CD8-positive, alpha-beta memory T cell (primary cell): ENCODE measurements at places on chromosomes 3 and 15.

- DNase-seq = no peak
Observed at GRCh38 chr3:46829699-46830208, 33.5 kb downstream of the MYL3 start.

- no peak for DNase-seq
Observed at GRCh38 chr3:66986406-66986805, 11.7 kb upstream of the KBTBD8 start.

DNA sequence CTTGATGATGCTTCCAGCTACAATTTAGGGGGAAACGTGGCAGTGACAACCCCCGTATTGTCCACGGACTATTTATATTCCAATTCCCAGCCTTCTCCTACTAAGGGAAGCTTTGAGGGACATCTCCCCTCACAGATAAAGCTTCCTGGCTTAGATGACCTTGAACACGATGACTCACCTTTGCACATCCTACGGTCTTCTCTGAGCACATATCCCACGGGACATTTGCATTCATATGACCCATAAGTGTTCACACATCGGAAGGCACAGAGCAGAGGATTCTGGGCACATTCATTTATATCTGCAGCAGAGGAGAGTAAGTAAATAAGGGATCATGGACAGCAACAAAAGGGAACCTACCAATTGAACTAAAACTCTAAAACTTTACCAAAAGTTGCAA is 101.5 kb downstream of the DUT start:
- no peak for DNase-seq

- no peak for DNase-seq
Observed at GRCh38 chr3:52495777-52496602, 852 bp downstream of the STAB1 start.

DNA sequence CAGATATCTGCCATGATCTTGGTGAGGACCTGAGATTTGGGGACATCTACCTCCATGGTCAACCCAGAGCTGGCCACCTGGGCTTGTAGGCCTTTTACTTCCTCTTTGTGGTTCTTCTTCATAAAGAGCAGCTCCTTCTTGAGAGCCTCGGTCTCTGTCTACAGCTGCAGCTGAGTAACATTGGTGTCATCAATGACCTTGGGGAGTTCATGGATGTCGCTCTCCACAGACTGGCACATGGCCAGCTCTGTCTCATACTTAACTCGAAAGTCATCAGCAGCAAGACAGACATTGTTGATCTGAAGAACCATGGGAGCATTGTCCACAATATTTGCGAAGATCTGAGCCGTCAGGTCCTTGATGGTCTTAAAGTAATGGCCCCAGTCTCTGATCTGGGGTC is 15.7 kb upstream of the RASA2 start:
- no peak for DNase-seq

DNA sequence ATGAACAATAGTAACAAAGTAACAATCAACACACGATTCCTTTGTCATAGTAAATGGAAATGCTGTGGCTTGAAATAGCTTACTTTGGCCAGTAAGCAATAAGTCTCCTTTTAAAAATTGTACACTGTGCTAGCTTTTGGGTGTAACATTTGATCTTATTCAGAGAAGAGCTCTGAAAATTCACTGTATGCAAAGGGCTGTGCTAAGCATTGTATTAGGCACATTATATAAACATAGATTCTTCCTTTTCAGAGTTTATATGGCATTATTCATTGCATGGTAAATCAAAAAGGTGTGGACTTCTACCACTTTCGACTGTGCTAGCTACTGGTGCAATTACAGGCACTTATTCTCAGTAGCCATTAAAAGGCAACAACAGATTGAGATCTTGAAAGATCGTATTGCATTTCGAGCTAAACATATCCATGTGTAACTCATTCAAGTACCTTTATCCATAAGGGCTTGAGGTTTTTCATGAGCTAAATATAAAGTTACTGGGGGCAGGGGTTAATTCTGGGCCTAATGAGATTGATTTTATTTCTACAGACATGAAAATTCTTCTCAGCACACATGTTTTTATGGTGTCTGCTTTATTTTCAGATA is 246.8 kb downstream of the NR1D2 start:
- no peak for DNase-seq

- no peak for DNase-seq
Observed at GRCh38 chr15:68597581-68597980, 18.8 kb downstream of the CORO2B start.

GRCh38 chr3:8848696-8849131 is 79.3 kb upstream of the OXTR start:
- no peak for DNase-seq

DNA sequence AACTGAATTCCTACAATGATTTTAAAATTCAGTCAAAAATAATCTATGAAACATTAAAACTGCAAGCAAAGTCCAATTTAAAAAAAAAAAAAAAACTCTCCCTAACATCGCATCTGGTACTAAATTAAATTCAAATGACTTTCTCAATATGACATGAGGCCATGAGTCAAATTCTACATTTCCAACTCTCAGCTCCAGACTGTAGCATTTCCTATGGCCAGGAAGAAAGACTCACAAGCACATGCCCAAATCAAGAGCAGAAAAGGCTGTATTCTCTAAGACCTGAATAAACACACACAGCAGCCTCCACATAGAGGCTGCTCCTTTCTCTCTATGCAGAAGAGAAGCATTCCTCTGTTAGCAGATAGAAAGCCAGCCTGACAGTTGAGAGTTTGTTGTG is 729.2 kb downstream of the ROBO1 start:
- DNase-seq = no peak

GRCh38 chr3:172082269-172082668 is 42.9 kb downstream of the FNDC3B start:
- DNase-seq = no peak

GRCh38 chr3:52299879-52300611 is 12.4 kb downstream of the GLYCTK start:
- no peak for DNase-seq

- DNase-seq = no peak
Observed at GRCh38 chr3:155791190-155791589, 14.9 kb downstream of the C3orf33 start.

DNA sequence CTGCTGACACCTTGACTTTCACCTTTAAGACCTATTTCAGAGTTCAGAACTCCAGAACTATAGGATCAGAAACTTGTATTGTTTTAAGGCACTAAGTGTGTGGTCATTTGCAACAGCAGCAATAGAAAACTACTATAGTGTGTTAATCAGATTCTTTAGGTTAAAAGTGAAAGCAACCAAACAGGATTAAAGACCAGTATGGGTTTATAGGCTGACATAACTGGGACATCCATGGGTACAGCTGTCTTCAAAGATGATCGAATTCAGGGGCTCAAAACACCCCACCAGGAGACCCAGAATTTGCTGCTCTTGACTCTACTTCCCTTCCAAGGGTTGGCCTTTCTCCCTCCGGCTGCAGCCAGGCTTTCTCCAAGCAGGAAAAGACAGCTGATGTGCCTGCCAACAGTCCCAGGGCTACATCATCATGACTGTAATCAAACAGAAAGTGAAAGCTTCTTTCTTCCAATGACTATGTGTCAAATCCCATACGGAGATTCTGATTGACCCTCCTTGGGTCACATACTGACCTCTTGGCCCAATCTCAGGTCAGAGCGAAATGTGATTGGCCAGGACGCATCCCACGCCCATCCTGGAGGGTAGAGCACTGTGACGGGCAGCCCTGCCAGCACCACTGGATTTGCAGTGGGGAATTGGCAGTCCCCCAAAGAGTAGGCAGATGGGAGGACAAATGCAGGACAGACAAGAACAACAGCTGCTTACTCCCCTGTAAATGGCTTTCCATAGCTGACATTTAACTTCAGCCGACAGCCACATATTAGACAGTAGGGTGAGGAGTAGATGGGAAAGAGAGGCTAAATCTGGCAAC is 51.4 kb upstream of the RNF7 start:
- no peak for DNase-seq
